ENCODE measurements at places on chromosomes 4 and X.
A peak's percentile ranks its signal among the peaks of the same experiment; 100 is the strongest.

- no peak for DNase-seq
These were observed 23.6 kb upstream of the VAMP7 start for GRCh38 chrX:155857561-155857960.

GRCh38 chr4:4541040-4541631 is 712 bp downstream of the STX18 start:
- DNase-seq = no peak

DNA sequence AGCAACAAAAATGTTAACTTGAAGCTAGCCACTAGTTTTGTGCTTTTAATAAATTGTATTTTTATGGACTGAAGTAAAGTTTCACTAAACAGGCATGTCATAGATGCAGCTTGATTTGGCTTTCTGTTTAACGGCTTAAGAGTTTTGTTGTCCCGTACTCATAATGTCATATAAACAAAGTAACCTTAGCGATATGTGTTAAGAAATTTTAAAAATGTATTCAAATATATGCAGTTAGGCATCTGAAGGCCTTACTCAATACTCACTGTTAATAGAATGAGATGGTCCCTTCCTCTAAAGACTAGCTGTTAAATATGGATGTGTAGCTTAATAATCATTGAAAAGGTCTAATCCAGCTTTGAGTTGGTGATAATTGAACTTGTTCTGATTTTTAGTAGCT is 1.0 kb upstream of the SCLT1 start:
- DNase-seq = no peak

- no peak for DNase-seq
These were observed 106.1 kb downstream of the PBDC1 start for GRCh38 chrX:76279007-76279406.

GRCh38 chr4:93184053-93184452 is 644.5 kb upstream of the ATOH1 start:
- DNase-seq = no peak

DNA sequence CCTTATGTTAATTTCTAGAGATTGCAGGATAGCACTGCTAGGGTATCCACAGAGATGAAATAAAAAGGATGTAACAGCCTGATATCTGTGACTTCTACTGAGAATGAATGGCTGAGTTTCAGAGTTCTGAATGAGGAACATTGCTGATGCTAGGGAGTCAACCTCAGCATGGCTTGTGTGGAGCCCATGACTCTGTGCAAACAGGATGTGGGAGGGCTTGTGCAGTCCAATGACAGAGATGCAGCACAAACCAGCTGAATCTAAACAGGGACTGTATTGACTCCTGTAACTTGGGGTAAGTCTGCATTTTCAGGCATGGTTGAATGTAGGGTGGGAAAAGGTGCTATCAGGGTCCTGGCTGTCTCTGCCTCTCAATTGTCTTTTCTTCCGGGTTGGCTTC is 5.3 kb upstream of the RASL11B start:
- DNase-seq = no peak

DNA sequence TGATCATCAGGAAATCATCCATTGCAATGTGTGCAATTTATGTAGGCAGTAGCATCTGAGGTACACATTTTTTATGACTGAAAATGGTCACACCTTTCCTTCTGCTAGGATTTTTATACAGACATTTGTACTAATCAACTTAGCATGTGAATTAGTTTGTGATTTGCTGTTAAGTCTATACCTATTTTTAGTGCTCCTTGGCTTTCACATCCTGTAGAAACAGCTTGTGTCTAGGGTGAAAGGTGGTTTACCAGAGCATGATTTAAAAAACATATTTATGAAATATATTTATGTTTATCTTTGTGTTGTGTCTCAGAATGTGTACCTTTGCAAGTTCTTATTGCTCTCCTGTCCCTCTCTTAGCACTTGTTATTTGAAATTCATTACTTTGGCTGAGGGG is 916.0 kb downstream of the TECRL start:
- DNase-seq = no peak

DNA sequence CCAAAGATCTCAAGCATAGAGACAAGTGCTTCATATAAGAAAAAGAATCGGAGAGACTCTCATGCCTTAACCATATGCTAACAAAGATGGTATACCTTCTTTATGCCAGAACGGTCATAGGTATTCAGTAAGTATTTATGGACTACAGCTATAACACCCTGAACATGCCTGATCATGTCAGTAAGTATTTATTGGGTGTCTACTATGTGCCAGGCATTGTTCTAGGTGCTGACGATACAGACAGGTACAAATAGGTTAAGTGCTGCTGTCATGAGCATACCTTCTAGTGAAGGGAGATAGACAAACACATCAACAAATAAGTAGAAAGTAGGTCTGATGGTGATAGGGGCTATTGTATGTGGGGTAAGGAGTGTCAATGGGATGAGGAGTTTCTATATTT is 9.5 kb upstream of the MID1 start:
- no peak for DNase-seq

DNA sequence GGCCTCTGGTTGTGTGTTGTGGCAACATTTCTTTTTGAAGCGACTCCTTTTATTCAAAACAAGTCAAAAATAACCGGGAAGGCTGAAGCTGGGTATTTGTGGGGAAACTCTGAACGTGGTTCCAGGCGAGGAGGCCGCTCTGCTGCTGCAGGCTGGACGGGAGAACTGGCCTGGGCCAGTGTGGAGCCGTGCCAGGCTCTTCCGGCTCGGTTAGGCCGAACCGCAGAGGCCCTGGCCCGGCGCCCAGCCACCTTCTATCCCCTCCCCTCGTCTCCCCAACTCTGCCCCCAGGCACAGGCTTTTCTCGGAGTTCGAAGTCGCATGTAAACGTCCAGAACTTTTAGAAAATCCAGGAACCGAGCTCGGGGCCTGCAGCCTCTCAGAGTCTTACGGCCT is 2.4 kb upstream of the BCOR start:
- DNase-seq = no peak

- no peak for DNase-seq
These were observed 70.0 kb downstream of the MGST2 start for GRCh38 chr4:139735381-139736273.

DNA sequence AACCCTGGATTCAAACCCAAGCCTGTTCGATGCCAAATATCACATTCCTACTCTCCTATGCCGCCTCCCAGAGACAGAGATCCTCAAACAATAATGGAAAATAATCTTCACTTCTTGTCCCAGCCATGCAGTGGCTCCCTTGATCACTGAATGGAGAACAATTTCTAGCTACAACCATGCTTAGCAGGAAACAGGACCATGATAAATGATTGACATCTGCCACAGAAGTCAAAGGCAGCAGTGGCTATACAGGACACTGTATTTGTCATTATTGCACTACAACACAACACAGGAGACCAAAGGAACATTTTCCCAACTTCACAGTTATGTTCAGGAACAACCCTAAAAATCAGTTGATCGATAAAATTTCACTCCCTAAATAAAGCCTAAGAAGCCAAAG is 243.3 kb upstream of the SLC7A11 start:
- DNase-seq = no peak

- DNase-seq = peak; percentile 43
These were observed 1.7 kb upstream of the FGFRL1 start for GRCh38 chr4:1009542-1010394.

- no peak for DNase-seq
These were observed 112.2 kb downstream of the SNCA start for GRCh38 chr4:89724716-89725115.

- no peak for DNase-seq
These were observed 45.9 kb downstream of the PTCHD1 start for GRCh38 chrX:23380581-23380980.

- DNase-seq = no peak
These were observed 1053.0 kb upstream of the IGFBP7 start for GRCh38 chr4:58163156-58163555.

- DNase-seq = no peak
These were observed 27.4 kb downstream of the FRYL start for GRCh38 chr4:48752726-48753125.

DNA sequence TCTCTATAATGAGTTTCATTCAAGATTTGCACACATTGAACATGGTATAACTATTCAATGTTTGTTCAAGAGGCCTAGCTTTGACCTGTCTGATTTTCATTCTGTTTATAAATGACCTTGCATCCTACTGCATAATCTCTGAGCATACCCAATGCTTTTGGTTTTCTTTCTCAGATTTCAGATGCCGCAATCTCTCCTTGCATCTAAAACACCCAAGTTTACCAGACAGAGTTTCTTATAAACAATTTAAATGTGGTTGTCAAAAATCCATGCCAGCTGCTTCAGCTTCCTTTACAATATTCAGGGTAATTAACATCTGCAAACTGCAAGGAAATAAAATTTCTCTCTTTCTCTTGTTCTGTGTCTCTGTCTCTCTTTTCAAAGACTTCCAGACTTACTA is 123.0 kb upstream of the PCDH18 start:
- DNase-seq = no peak

DNA sequence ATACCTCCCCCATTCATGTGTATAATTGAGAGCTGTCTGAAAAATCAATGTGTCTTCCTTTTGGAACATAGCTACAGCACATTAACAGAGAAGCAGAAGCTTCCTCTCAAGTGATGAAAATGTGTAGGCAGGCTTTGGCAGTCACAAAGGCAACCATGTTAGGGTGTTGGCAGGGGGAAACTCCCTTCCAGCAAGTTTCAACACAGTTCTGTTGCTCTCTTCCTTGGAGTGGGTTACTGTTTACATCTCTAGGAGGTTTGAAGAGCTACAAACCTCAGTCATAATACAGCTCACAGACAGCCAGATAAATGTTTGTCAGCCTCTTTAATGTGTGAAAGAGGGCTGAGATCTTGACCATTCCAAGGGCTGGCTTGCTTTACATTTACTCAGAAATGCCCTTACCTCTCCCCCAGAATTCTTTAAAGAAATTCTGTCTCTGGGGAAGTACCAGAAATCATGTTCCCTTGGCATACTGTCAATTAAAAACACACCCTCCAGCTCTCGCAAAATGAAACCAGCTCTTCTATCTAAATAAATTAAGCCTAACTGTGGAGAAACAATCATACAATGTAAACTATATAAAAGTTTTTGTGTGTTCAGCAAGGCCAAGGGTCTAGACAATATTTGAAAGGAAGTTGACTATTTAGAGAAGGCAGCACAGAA is 18.9 kb downstream of the ZBTB33 start:
- DNase-seq = no peak

DNA sequence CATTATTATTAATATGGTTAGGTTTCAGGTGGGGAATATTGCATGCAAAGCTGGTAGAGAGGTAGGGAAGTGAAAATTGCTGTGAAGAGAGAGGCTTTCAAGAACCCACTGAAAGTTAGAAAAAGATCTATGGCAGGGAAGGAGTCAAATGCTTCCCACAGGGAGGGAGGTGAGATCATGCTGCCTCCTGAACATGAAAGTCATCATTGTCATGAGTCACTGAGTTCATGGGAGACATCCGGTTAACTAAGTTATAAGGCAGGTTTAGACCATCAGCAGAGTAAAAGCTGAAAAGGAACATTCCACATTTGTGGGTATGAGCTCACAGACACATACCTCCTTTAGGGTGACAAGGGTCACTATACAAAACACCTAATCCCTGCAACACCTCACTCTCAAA is 16.2 kb downstream of the GATB start:
- no peak for DNase-seq

DNA sequence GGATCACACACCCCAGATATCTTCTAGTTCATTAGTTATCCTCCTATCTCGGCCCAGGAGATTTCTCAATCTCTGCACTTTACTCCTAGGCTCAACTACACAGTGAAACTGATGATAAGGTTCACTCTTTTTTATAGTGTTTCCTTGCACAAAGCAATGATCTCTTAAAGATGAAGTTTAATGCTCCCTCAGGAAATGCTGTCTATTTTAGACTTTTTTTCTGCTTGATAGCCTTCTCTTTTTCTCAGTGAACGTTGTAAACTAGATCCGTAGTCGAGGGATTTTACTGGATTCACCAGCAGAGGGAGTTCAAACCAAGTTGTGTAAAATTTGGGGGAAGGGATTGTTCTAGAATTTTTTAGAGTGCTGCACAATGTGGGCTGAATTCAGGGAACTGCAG is 269.6 kb downstream of the GBA3 start:
- no peak for DNase-seq

DNA sequence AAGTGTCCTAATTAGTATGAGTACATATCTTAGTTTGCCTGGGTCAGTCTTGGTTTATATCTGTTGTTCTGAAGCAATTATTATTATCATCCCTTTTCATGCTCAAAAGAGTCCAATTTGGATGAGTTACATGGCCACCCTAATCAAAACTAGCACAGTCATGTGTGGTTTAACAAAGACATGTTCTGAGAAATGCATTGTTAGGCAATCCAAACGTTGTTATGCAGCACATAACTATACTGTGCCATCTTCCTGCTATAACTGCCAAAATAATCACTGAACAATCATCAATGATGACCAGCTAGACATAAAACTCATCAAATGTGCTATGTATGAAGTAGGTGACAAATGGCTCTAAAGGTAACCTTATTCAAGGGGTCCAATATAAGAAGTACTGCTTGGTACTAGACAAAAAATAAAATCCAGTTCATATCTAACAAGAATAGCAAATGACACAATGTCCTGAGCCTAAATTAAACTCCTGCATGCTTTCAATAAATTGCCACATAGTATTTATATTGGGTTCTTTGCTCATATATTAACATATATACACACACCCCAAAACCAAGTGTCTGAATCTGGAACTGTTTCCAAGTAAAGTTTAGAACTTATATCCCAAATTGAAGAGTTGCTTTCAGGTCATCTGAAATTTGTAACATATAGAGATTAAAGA is 41.9 kb downstream of the CNOT6L start:
- no peak for DNase-seq

DNA sequence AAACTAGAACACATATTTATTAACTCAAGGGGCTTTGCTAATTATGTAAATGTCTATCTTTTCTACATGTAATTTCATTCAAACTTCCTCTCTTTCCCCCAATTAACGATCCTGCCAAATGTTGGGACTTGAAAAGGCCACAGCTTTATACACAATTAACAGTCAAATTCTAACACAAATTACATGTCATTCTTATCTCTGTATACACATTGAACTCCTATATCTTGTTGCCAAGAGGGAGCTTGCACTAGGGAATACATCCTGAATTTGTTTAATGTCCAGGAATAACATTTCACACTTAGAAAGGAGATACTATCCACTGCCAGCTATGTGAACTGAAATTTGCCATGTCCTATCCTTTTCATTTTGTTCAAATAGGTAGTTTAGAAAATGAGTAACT is 38.9 kb upstream of the MAB21L2 start:
- no peak for DNase-seq

DNA sequence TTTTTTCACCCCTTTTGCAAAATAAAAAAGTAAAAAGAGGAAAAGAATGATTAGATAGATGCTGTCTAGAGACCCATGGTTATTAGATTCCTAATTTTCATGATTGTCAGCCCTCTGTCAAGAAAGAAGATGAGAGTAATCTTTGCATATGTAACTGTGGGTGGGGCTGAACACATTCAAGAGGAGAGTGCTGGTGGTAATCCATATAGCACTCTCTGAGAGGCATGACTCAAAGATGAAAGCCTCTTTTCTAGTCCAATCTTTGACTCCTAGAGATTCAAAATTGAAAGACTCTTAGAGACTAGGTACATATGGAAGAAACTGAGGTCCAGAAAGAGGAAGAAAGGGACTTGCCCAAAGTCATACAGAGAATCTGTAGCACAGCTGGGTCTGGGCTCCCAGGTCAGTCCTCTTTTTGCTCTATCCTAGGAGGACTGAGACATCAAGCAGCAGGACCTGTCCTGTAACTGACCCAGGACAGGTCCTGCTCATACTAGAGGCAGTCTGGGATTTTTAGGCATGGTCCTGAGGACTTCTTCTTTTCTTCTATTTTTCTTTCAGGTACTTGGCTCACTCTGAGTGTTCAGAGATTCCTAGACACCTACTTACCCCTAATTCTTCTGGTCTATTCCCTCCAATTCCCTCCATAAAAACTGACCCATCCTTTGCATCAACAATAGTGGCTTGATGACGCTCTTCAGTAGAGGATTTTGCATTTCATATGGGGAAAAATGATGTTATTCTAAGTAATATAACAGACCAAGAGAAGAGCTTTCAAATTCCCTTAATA is 23.8 kb downstream of the VSIG4 start:
- no peak for DNase-seq
